Thyroid gland (tissue), 4 donors: ENCODE measurements at places on chromosomes 6 and 20.
A peak's percentile ranks its signal among the peaks of the same experiment; 100 is the strongest.

DNA sequence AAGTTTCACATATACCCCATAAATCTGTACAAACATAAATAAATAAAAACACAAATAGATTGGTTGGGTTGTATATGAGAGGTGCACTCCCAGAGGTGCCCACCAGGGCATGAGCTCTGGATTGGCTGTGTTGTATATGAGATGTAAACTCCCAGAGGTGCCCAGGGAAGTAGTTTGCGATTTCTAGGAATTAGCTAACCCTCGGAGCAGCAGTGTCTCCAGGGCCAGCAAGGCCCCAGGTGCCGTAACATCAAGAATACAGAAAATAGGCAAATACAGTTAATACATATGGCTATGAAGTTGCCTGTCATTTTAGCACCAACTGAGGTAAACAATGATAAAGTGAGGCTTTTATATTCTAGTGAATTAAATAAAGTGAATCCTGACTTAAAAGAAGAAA is 5.4 kb upstream of the GINM1 start:
- H3K27ac ChIP-seq: no peak overlapping the region
- H3K27me3 ChIP-seq: no peaks in the 10 kb centered on the region
- H3K4me3 ChIP-seq: no peak overlapping the region
- no peak for DNase-seq

- DNase-seq: no peak
- H3K36me3 ChIP-seq: no peaks in the 10 kb centered on the region
- H3K4me3 ChIP-seq: no peak overlapping the region
- H3K27me3 ChIP-seq: no peaks in the 10 kb centered on the region
- H3K4me1 ChIP-seq: peaks cover 1% of the 10 kb centered on the region
These were observed 6.2 kb upstream of the CD93 start for GRCh38 chr20:23092384-23092756.

DNA sequence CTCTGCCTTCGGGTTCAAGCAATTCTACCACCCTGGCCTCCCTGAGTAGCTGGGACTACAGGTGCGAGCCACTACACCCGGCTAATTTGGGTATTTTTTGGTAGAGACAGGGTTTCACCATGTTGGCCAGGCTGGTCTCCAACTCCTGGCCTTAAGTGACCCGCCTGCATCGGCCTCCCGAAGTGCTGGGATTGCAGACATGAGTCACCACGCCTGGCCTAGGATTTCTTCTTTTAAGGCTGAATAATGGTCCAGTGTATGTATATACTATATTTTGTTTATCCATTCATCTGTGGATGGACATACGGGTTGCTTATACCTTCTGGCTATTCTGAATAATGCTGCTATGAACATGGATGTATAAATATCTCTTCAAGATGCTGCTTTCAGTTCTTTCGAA is 17.1 kb downstream of the RIOK1 start:
- H3K36me3 ChIP-seq: peaks cover 38% of the 10 kb centered on the region
- no peak overlapping the region for H3K4me3 ChIP-seq
- H3K4me1 ChIP-seq: no peaks in the 10 kb centered on the region
- H3K27ac ChIP-seq: no peak overlapping the region

DNA sequence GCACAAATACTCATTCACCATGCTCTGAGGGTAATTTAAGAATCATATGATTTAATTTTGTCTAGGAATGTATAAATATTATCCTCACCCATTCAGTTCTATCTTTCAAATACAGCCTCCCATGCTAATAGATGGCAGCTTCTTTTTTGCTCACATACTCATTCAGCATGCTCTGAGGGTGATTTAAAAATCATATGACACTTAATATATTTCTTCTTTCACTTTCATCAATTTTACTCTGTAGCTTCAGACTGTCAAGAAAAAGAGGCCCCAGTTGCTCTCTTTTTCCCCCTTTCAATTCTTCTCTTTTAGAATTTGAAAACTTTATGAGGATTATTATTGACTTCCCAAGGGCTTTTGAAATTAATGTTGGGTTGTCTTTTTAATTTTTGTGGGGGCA is 161.7 kb upstream of the LAMP5 start:
- no peaks in the 10 kb centered on the region for H3K27me3 ChIP-seq
- no peaks in the 10 kb centered on the region for H3K36me3 ChIP-seq
- H3K4me3 ChIP-seq: no peak overlapping the region

DNA sequence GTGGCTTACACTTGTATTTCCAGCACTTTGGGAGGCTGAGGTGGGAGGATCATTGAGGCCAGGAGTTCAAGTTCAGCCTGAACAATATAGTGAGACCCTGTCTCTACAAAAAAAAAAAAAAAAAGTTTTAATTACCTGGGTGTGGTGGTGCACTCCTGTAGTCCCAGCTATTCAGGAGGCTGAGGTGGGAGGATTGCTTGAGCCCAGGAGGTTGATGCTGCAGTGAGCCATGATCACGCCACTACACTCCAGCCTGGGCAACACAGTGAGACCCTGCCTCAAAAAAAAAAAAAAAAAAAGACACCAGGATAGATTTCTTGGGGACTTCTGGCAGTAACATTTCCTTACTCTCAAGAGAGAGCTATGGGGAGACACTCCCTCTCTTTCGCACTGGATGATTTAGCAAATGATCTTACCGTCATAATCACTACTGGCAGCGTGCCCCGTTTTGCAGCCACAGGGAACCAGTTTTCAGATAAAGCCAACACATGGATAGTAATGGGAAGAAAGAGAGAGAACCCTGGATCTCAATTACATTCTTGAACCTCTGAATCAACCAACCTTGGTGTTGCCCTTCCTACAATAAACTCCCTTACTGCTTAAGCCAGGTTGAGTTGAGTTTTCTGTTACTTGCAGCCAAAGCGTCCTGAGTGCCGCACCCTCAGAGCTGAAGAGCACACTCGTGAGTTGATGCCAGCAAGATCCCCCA is 18.1 kb upstream of the PTPN1 start:
- no peak overlapping the region for H3K27ac ChIP-seq
- no peaks in the 10 kb centered on the region for H3K27me3 ChIP-seq
- no peaks in the 10 kb centered on the region for H3K36me3 ChIP-seq
- no peak overlapping the region for H3K4me3 ChIP-seq
- peaks cover 14% of the 10 kb centered on the region for H3K4me1 ChIP-seq

- peak overlapping the region; percentile 54 for H3K4me3 ChIP-seq
- peak; percentile 78 for DNase-seq
- no peaks in the 10 kb centered on the region for H3K36me3 ChIP-seq
- H3K27ac ChIP-seq: peak overlapping the region; percentile 96
These were observed 362 bp downstream of the DUSP22 start for GRCh38 chr6:292506-293192.

DNA sequence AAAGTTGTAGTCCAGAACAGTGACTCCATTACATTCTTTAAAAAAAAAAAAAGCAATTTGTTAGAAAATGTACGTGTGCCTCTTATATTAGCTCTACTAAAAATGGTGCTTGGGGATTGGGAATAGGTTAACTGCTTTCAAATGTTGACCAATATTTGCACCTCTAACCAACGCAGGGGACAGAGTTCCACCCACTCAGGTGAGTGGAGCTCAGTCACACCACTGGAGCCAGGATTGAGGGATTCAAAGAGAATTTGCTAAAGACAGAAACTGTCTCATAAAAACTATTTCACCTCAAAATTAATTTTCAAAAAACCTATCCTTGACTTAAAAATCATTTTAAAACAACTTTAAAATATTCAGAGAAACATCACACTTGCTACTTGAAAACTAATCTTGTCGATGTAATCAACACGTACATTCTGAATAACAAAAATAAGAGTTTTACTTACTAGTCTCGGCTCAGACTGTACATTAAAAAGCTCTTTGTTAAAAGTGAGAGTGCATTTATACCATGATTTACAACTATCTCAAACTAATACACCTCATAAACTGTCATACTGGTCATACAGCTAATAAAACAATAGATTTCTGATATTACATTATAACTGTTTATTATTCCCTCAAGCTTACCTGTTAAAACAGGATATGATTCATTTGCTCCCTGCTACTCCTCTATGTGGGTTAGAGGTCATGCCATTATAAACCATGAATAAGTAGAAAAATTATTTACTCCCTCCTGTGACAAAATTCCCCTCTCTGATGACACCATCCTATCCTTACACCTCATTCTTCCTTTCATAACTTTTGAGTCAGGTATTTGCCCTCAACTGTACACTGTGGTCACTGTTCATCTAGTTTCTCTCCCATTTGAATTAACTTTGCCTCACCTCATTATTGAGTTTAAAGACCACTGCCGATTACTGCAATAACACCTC is 88.6 kb downstream of the PDE10A start:
- DNase-seq: no peak
- H3K36me3 ChIP-seq: no peaks in the 10 kb centered on the region
- no peak overlapping the region for H3K4me3 ChIP-seq
- peaks cover 37% of the 10 kb centered on the region for H3K4me1 ChIP-seq
- H3K27ac ChIP-seq: peak overlapping the region; percentile 74

DNA sequence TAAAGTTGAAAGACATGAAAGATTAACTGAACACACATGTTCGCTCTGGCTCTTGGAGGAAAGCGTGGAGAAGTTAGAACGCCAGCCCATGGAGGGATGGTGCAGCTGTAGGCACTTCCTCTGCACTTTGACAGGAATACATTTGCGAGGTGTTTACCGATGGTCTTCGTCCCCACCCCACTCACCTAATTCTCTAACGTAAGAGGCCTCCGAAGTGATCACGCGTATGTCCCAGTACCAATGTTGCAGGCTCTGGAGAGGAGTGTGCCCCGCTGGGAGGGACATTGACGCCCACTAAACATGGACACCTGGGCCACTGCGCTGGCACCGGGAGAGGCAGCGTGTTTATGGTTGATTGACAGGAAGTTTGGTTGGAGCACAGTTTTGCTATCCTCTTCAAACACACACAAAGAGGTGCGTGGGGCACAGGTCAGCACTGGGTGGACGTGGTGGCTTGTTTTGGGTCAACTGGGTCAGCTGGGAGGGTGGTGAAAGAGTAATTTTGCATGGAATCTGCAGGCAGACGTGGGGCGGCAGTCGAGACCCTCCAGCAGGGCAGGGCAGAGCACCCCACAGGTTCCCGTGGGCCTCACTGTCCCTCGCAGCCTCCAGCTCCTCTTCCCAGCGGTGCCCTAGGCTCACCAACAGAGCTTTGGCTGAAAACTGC is 110.1 kb downstream of the DLL1 start:
- no peak overlapping the region for H3K4me3 ChIP-seq
- H3K27me3 ChIP-seq: no peaks in the 10 kb centered on the region
- H3K36me3 ChIP-seq: no peaks in the 10 kb centered on the region
- no peaks in the 10 kb centered on the region for H3K4me1 ChIP-seq

GRCh38 chr20:34389206-34389953 is 26.3 kb downstream of the ITCH start:
- no peak for DNase-seq
- no peak overlapping the region for H3K4me3 ChIP-seq
- H3K36me3 ChIP-seq: peaks cover 4% of the 10 kb centered on the region

DNA sequence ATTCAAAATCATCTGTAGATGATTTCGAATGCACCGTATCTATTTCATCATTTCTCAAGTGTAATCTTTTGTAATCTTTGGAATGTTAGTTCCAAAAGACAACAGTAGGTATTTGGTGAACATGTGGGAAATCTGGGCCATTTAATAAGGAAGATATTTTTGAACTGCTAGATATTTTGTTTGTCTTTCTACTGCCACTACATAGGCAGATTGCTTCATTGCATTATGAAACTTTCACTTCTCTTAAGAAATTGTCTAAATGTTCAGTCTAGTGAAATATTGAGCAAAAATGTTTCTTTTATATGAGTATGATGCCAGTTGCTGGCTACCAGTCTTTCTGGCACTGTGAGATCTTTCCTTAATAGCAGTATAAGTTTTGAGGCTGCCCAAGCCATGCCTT is 527.8 kb upstream of the RNF217 start:
- H3K4me1 ChIP-seq: no peaks in the 10 kb centered on the region
- no peak overlapping the region for H3K27ac ChIP-seq
- H3K36me3 ChIP-seq: no peaks in the 10 kb centered on the region
- no peak overlapping the region for H3K4me3 ChIP-seq

- H3K27me3 ChIP-seq: no peaks in the 10 kb centered on the region
- no peaks in the 10 kb centered on the region for H3K36me3 ChIP-seq
- peak overlapping the region; percentile 38 for H3K27ac ChIP-seq
- H3K4me1 ChIP-seq: no peaks in the 10 kb centered on the region
- DNase-seq: peak; percentile 24
- H3K4me3 ChIP-seq: no peak overlapping the region
These were observed 53.5 kb upstream of the BTN3A2 start for GRCh38 chr6:26311385-26312095.

GRCh38 chr6:137148306-137149034 is 25.0 kb downstream of the IL22RA2 start:
- no peak for DNase-seq
- no peaks in the 10 kb centered on the region for H3K27me3 ChIP-seq
- H3K36me3 ChIP-seq: no peaks in the 10 kb centered on the region
- no peak overlapping the region for H3K4me3 ChIP-seq
- no peak overlapping the region for H3K27ac ChIP-seq

DNA sequence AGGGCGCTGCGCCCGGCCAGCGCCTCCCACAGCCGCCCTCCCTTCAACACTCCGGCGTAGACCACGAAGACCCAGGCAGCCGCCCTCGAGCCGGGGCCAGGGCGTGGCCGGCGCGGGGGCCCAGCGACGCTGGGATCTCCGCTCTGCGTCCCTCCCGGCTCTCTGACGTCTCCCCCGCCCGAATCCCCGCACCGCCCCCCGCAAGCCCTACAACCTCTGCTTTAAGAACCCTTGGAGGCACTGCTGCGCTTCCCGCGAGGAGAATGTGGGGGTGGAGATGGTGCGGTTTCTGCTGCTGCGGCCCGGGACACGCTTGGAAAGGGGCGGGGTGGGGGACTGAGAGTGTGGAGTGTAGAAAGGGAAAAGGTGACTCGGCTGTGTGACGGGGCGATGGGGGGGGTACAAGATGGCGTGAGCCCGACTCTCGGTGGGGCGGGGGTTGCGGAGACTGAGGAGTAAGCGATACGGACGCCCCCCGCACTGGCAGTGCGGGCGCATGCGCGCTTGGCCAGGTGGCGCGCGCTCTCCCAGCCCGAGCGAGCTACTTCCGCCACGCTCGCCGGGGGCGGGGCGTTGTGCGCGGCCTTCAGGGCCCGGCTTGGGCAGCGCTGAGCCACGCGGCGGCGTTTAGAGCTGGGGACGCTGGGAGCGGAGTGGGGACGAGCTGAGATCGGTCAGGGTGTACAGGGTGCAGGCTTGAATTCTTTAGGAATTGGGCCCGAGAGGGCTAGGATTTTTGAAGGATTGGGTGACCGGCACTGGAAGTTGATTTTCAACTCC is at the start of gene SUPT3H:
Gene SUPT3H (minus strand): TSS at position 381 of the 780 bp plus-strand sequence.
- H3K36me3 ChIP-seq: no peaks in the 10 kb centered on the region
- DNase-seq: peak; percentile 94
- peaks cover 14% of the 10 kb centered on the region for H3K4me1 ChIP-seq
- H3K27ac ChIP-seq: peak within 1 kb of the TSS; percentile 94
- H3K4me3 ChIP-seq: peak within 1 kb of the TSS; percentile 88
- H3K27me3 ChIP-seq: no peaks in the 10 kb centered on the region

- DNase-seq: no peak
- H3K4me3 ChIP-seq: no peak overlapping the region
- H3K27me3 ChIP-seq: no peaks in the 10 kb centered on the region
- H3K36me3 ChIP-seq: no peaks in the 10 kb centered on the region
- H3K4me1 ChIP-seq: peaks cover 92% of the 10 kb centered on the region
These were observed 35.3 kb downstream of the ZMYND8 start for GRCh38 chr20:47320990-47321805.
